Activated CD4-positive, alpha-beta T cell treated with anti-CD3 and anti-CD28 coated beads, Interleukin-2, amount 50 U/mL, for 48 hours (primary cell): ENCODE measurements at places on chromosomes 1 and 21.
A peak's percentile ranks its signal among the peaks of the same experiment; 100 is the strongest.

DNA sequence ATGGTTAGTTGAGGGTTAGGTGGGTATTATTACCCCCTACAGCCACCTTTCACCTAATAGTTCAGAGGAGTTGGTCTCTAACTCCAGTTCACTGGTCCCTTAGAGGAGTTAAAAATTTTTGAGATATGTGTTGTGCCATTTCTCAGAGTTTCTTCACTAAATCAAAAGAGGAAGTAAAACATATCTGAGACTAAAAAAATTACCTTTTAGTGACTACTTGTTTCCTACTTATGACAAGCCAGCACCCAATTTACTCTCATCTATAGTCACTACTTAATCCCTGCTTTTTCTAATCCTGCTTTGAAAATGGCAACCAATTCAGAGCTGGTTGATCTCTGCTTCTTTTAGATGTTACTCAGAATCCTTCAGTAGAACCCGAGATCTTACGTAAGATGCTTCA lies 1316.8 kb upstream of the B3GALT2 start:
- no peak for DNase-seq

- no peak for DNase-seq
Observed at GRCh38 chr1:232454227-232454886, 175.6 kb downstream of the SIPA1L2 start.

- peak; percentile 68 for DNase-seq
Observed at GRCh38 chr1:17207966-17208418, 3.1 kb downstream of the PADI1 start.

DNA sequence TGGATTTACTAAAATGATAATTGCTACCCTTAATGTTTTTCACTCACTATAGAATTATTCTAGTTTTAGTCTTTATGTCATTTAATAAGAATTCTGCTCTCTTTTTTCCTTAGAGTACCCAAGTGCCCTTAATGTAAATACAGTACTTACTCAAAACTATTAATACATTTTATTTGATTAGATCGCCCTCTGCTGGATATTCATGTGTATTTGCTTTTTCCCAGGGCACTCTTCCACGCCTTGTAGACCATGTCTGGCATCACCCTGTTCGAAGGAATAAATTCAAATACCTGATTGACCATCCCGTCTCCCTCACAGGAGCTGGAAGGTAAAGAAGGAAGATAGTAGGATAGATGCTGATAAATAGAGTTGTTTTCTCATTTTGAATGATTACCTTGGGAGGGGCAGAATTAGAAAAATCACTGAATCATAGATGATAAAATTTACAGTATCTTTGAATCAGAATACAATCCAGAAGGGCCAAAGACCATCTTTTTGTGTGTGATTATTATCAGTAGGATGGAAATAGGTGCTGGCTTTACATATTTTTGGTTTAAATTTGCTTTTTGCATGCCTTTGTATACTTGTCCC lies 4.1 kb downstream of the AXDND1 start:
- peak; percentile 27 for DNase-seq

DNA sequence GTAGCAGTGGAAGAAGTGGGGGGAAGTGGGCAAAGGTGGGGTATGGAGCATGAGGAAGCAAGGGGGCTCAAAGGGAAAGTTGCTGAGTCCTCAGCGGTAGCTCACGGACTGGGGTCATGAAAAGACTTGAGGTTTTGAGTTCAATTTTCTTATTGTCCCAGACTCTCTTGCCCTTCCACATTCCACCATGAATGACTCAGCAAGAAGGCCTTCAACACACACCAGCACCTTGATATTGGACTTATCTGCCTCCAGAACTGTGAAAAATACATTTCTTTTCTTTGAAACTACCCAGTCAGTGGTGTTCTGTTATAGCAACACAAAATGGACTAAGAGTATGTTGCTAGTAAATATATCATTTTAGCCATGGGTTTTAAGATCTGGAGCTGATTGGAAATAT lies 17.3 kb upstream of the RHBDL2 start:
- DNase-seq: no peak

- no peak for DNase-seq
Observed at GRCh38 chr1:156098784-156099183, 15.7 kb upstream of the LMNA start.
